Sciatic nerve (tissue), 2 donors: ENCODE measurements at places on chromosomes 11 and 22.

GRCh38 chr11:60241786-60242185 lies 1.2 kb downstream of the MS4A4E start:
- DNase-seq = no peak

DNA sequence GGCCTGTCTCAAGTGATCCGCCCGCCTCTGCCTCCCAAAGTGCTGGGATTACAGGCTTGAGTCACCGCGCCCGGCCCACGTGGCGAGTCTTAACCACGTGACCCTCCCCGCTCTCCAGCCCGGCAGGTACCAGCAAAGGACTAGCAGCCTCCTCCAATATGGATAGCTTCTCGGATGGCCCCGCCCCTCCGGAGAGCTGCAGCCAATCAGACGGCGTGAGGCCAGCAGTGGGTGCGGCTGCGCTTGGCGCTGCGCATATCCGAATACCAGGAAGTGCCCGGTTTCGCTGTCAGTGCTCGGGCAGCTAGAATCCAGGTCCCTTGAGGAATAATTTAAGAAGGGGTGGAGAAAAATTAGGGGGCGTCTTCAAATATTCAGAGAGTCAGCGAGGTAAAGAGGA lies 14.7 kb upstream of the PISD start:
- peak; percentile 95 for DNase-seq

- peak; percentile 44 for DNase-seq
Measured at GRCh38 chr22:44398856-44399837, 86.4 kb upstream of the SHISAL1 start.

DNA sequence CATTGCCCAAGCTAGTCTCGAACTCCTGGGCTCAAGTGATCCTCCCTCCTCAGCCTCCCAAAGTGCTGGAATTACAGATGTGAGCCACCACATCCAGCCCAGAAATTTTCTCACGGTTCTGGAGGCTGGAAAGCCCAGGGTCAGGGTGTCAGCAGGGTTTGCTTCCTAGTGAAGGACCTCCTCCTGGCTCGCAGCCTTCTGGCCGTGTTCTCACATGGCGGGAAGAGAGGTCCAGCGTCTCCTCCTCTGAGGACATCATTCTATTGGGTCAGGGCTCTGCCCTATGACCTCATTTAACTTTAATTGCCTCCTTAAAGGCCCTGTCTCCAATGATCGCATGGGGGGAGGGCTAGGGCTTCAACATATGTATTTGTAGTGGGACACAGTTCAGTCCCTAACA lies 38.1 kb downstream of the SDHAF2 start:
- DNase-seq = no peak

- no peak for DNase-seq
Measured at GRCh38 chr11:83922318-83922717, 636.2 kb upstream of the CCDC90B start.
